ENCODE measurements at places on chromosomes 12 and 14.
A peak's percentile ranks its signal among the peaks of the same experiment; 100 is the strongest.

DNA sequence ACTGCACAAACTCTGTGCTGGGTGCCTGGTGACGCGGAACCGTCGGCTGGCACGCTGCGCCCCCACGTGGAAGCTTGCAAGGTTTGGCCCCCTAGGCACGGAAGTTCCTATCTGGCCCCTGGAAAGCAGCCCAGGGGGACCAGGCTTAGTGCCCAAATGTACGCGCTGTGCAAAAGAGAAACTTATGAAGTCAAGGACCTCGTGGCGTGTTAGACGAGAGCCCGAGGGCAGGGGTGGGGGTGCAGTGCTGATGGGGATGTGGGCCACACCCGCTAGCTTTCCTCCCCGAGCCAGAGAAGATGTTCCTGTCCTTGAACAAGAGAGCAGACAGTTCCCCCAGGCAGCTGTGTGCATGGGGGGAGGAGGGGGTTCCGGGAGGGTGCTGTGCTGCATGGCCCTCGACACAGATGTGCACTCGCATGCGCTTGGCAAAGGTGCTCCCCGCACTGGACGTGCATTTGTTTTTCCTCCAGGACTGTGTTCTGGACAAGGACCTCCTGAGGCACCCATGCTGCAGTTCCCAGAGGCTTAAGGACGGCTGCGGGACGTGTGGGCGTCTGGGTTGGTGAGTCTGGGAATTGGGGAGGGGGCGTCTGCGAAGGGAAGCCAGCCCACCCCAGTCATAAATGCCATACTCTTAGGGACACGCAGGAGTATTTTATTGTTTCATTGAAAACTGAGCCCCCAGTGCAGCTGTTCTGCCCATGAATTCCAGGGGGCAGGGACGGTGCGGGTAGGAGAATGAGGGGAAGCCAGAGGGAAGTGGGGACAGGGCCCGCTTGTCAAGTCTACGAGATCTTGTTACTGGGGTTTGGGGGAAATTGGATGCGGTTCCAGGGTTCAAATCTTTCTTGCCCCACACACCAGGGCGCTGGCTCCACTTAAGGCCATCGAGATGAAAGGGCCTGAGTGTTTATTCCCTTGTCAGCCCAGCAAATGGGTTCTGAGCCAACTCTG is 80.0 kb downstream of the NTF3 start:
- DNase-seq, result peak; percentile 93

GRCh38 chr12:57173089-57173488 is 25.7 kb upstream of the LRP1-AS start:
- DNase-seq, result no peak

DNA sequence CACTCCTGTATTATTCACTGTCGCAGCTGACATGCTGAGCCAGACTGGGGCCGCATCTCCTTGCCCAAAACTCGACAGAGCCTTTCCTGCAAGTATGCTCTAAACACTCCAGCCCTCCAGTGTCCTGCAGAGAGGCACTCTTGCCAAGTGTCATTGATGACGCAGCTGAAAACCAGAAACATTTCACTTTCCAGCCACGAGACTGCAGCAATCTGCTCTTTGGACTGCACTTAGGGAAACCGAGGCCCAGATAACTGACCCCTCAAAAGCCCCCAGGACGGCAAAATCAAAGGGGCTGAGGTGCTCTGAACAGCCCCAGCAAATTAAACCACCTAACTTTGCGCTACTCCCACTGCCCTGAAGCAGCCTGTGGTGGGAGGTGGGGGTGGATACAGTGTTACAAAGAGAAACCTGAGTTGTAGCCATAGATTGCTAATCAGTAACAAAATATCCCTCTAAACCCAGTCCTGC is 2.6 kb downstream of the CCDC85C start:
- DNase-seq, result no peak

DNA sequence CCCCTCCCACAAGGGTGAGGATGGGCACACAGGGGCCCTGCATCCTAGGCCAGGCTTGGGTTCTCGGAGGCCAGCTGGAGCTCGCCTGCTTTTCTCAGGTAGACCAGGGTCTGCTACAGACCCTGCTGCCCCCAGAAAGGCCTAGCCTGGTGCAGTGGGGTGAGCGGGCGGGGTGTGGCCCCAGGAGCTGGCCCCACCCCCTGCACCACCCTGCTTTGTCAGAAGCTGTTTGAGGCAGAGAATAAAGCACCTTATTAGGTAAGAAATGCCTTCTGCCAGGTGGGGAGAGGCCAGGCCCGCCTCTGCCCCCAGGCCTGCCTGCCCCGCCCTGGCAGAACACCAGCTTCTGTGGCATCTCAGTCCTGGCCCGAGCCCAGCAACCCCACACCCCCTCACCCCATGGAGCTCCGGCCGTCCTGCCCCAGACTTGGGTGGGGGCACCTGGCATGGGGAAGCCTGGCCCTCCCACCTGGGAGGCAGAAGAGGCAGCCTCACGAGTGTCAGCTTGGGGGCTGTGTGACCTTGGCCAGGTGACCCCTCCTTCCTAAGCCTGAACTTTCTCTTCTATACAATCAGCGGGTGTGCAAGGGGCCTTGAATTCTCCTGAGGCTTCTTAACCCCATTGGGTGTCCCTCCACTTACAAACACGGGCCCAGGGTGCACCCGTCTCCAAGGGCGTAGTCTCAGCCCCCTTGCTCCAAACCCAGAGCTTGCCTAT is 43.2 kb downstream of the KRT80 start:
- no peak for DNase-seq

DNA sequence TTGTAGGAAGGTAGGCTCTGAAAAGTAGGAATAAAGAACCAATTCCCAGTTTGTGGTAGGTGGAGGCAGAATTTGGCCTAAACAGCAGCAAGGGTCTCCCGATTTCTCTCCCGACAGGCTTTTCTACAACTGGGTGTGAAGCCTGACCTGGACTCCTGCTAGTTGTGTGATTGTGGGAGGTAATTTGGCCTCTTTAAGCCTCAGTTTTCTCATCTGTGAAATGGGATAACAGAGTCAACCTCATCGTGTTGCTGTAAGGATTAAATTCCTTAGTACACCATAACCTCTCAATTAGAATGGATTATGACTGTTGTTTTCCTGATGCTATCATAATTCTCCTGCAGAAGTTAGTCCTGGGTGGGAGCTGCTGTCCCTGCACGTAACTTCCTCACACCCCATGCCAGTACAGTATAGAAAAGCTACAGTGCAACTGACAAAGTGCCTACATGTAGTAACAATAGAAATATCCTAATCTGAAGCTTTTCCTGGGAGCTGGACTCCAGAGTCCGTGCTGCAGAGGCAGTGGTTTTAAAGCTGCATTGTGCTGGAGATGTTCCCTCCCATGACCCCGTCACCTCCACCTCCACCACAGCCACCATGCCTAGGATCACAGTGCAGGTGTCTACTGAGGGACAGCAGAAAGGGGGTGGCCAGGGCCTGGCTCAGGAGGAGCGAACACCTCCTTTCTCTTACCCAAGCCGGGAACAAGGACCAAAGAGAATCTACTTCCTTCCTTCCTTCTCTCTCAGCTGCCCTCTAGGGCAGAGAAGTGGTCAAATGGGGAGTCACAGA is 76.5 kb downstream of the FBXL14 start:
- DNase-seq, result no peak

DNA sequence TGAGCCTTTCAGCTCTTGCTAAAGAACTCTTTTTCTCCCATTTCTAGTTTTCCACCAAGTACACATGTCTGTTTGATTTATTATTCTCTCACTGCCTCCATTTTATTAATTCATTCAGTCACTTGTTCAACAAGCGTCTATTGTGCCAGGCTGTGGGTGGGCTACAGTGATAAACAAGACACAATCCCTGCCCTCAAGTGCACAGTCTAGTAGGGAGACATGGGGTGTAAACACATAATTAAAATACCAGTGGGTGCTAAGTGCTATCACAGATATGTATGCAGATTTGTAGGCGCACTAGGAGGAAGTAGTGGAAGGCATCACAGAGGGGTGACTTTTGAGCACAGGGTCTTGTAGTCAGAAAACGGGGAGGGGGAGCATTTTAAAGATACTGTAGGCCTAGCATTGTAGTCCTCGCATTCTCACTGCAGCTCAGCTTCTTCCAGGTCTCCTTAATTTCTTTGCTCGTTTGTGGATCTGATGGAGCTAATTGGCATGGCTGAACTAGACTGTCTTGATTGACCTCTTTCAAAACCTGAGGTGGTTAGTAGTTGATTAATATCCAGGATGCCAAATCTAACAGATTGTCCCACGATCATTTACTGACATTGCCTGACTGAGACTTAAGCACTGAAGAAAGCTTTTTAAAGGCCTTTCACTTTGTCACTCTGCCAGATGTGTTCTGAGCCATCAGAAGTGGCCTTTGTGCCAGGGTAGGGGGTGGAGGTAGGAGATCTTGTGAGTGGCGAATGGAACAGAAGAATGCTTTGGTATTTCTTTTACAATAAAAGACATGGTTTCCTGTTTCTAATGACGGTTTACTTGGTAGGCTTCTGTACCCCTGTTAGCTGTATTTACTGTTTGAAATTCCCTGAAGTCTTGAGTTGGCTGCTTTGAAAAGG is 116.9 kb downstream of the DIP2B start:
- DNase-seq, result no peak

GRCh38 chr12:95989504-95990123 is 6.5 kb downstream of the HAL start:
- DNase-seq, result no peak

- no peak for DNase-seq
Observed at GRCh38 chr12:130011611-130012385, 108.0 kb upstream of the TMEM132D start.

DNA sequence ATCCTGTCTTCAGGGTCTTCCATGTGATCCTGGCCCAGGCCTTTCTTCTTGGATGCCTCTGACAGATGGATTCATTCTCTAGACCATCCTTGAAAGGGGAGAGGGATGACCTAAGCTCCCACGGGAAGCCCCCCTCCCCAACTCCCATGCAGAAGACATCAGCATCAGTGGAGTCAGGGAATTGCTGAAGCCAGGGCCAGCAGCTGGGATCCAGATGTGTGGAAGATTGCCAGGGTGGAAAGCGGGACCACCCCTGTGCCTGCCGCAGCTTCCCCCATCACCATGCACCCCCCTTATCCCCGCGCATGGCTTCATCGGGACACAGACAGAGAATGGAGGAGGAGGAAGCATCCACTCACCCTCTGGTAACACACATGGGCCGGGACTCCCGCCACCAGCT is 183.6 kb upstream of the PRMT8 start:
- DNase-seq, result no peak

GRCh38 chr12:103499571-103499970 is 3.8 kb upstream of the C12orf42 start:
- DNase-seq, result no peak

DNA sequence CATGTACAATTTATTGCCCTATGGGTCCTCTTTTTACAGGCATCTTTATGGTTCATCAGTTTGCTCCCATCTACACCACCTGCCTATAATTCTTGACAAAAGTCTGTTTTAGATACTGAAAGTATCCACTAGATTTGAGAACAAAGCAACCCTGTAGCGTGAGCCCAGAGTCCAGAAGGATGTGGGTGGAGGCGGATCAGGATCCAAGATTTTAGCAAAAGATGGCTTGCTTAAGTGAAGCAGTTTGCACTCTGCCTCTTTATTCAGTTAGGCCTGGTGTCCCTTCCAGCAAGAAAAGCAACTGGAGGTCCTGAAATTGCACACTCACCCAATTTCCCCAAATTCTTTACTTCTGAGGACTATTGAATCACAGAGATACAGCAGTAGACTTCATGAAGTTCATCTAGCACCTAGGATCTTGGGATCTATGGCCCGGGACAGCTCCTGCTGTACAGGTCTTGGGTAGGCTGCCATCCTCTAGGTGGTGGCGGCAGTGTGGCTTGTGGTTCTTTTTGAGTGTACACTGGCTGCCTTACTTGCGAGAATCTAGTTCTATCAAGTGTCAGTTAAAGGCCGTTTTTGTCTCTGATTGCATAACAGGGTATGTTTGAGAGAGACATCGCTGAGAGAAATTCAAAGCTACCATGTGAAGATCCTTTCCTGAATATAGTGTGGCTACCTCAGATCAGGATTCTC is 873.2 kb downstream of the NRXN3 start:
- no peak for DNase-seq

- DNase-seq, result no peak
Observed at GRCh38 chr12:121943926-121944325, 25.5 kb downstream of the CFAP251 start.

DNA sequence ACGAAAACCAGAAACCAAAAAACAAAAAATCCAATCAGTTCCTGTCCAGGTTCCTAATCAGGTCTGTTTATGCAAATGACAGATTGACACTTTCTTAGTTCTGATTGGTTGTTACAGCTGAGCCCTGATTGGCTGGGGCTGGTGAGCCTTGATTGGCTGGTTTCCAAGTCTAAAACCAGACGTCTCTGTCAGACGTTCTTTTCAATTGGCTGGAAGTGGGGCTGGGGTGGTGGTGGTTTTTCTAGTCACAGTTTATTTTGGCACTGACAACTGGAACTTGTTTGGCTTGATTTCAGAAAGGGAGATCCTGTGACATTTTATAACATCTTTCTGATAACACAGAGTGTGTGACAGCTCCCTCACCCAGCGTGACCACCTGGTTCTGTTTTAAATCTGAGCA is 36.1 kb upstream of the PRICKLE1 start:
- no peak for DNase-seq

DNA sequence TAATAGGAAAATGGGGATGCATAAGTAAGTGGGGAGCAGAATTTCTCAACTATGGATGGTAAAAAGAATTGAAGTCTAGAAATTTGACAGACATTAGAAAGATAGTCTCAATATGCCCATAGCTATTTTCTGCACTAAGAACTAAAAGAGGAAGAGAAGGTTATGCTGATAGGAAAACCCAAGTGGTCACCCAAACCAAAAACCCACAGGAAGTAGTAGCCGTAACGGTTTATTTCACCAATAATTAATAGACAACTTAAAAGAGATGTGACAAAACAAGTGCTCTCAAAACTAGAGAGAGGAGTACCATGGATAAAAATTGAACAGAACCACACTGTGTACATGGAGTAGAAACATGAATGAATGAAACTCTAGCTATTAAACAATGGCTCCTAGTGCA is 295.4 kb downstream of the FSCB start:
- DNase-seq, result no peak

DNA sequence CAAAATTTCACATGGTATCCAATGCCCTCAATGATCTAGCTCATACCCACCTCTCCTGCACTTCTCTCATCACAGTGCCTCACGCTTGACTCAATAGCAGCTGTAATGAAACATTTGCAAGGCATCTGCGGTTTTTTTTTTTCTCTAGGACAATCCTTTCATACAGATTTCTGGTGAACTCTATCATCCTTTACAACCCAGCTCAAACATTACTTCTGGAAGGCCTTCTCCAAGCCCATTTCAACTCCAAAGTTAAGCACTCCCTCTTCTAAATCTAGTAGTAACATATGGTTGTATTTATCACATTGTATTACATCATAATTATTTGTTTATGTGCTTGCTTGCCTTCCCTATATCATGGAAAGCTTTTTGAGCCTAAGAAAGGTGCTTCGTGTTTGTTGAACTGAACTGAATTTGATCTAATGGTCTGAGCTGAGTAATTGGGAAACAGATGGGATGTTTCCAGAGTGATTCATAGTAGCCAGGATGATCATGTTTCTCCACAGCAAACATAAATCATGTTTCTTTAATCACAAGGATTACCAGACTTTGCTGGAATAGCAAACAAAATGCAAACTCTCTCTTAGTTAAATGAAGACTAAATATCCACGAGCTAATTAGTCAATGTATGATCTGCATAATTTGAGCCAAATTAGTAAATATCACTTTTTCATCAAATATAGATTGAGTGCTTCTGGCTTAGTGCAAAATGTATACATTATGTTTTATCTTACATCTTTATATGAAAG is 14.3 kb downstream of the CFL2 start:
- no peak for DNase-seq

- DNase-seq, result no peak
Observed at GRCh38 chr12:131219670-131220330, 266.1 kb downstream of the ADGRD1 start.

GRCh38 chr14:33686856-33687255 is 264.0 kb downstream of the EGLN3 start:
- no peak for DNase-seq

All from ovary (tissue), 10 donors.